Activated CD4-positive, alpha-beta memory T cell treated with anti-CD3 and anti-CD28 coated beads for 36 hours (primary cell): ENCODE measurements at places on chromosomes 16 and 17.

- no peak for DNase-seq
Measured at GRCh38 chr17:41347869-41348760, 2.5 kb downstream of the KRT33A start.

- no peak for DNase-seq
Measured at GRCh38 chr16:47858333-47858982, 297.3 kb downstream of the ABCC12 start.

DNA sequence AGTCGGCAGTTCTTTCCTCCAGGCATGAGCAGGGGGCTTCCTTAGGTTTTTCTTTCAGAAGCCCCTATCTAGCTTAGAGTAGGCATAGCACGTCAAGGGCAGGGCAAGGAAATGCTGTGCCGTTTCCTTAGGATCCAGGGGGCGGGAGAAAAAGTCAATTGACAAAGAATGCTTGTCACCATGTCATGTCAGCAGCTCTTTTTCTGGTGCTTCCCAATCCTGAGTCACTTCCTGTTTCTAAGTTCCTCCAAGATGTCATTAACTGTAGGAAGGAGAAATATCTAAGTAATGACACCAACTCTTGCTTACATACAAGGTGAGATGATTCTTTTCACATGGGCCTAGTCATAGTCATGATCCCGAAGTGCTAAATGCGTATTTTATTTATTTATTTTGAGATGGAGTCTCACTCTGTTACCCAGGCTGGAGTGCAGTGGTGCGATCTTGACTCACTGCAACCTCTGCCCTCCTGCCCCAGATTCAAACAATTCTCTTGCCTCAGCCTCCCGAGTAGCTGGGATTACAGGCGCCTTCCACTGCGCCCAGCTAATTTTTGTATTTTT, 35.2 kb downstream of the GJC1 start:
- DNase-seq = no peak

- no peak for DNase-seq
Measured at GRCh38 chr16:77402672-77403071, 32.2 kb downstream of the ADAMTS18 start.

GRCh38 chr17:82297280-82297713, 20.1 kb downstream of the CD7 start:
- peak; percentile 96 for DNase-seq

DNA sequence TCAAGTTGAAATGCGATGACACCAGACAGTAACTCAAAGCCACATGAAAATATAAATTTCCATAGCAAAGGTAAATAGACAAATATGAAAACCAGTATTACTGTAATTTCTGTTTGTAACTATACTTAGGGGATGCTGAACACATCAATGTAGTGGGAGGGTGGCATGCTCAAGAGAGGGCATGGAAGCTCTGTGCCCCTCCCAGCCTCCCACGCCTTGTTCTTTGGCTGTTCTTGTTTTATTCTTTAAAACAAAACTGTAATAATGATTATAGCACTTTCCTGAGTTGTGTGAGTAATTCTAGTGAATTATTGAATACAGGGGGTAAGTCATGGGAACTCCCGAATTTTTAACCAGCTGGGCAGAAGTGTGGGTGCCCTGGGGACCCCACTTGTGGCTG, 11.0 kb upstream of the GPT2 start:
- DNase-seq = no peak
